ENCODE measurements at places on chromosomes 11 and 22.

- peak; percentile 58 for DNase-seq
Measured at GRCh38 chr11:62705413-62705812, 1.8 kb downstream of the BSCL2 start.

DNA sequence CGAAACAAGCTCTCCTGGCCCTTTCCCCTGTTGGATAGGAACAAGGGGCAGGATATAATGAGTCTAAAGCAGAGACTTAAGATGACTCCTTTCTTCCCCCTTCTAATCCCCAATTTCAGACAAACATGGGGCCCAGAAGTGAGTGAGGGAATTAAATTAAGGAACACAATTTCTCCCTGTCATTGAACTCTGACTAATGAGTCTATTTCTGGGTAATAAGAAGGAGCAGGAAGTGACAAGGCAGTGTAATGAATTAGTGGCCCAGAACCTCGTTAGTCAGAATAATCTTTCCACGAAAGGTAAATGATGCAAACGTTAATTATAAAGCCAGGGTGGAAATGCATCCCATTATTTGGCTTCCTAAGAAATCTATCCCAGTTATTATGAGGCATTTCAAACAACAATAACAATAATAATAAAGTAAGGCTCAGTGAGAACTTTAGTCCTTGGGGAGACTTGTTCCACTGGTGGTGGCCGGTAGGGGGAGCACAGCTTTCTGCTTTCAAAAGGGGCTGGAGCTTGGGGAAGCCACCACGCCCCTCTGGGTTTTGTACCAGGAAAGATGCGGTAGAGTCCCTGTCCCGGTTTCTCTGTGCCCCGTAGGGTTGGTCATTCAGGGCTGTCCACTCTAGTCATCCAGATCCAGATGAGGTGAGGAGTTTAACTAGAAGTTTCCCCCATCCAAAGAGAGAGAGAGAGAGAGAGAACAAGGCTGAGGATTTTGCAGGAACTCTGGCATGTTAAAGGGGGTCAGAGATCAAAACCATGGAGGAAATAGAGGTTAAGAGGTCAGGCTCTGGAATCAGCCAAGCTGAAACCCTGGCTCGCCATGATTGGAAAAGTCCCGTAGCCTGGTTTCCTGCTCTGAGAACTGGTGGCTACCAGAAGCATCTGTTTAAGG is 298.3 kb downstream of the NTM start:
- no peak for DNase-seq

- no peak for DNase-seq
Measured at GRCh38 chr22:44269117-44269498, 43.6 kb downstream of the SHISAL1 start.

DNA sequence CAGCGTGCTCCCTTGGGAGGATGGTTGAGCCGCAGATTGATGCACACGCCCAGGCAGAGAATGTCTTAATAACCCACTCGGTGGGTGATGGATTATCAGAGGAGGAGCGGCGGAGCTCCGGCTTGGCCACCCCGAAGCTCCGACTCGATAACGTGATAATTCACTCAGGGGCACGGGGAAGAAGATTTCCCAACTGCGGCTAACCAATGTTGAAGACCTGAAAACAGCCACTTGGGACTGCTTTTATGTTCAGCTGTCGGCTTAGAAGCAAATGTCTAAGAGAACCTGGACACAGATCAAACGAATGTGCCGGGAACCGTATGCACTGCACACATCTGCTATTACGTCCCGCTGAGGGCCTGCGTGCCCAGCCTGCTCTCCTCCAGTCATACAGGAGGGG is 206.8 kb upstream of the CADM1 start:
- DNase-seq: peak; percentile 67

- peak; percentile 23 for DNase-seq
Measured at GRCh38 chr11:125569915-125570621, 791 bp downstream of the EI24 start.

GRCh38 chr22:36192542-36192941 is 9.1 kb downstream of the APOL4 start:
- DNase-seq: no peak

GRCh38 chr11:87185228-87185627 is 147.5 kb downstream of the TMEM135 start:
- no peak for DNase-seq

GRCh38 chr11:2721210-2721916 is 21.6 kb upstream of the KCNQ1OT1 start:
- no peak for DNase-seq

- no peak for DNase-seq
Measured at GRCh38 chr11:31610544-31610943, 101.0 kb downstream of the ELP4 start.

DNA sequence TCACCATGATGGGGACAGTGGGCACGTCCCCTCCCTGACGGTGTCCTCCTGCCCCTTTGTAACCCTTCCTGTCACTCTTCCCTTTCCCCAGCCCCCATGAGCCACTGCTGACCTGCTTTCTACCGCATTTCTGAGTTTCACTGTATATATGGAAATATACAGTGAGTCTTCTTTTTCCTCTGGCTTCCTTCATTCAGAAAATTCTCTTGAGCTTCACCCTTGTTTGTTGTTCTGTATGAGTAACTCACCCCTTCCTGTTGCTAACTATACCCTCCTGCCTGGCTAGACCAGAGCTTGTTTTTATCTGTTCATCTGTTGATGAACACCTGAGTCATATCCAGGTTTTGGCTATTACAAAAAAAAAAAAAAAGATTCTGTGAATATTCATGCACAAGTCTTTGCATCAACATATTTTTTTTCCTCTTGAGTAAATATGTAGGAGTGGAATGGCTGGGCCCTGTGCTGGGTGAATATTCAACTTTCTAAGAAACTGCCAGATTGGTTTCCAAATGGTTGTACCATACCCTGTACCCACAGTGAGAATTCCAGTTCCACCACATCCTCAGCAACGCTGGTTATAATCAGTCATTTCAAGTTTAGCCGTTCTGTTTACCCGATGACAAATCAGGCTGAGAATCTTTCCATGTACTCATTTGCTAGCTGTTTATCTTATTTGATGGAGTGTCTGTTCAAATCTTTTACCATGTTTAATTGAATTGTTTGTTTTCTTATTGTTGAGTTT is 62.0 kb downstream of the IGF2 start:
- DNase-seq: peak; percentile 70

- DNase-seq: no peak
Measured at GRCh38 chr11:128735935-128736605, 42.2 kb downstream of the FLI1 start.

GRCh38 chr11:103902994-103903393 is 133.4 kb upstream of the DDI1 start:
- no peak for DNase-seq

- no peak for DNase-seq
Measured at GRCh38 chr22:19849835-19850762, 4.6 kb downstream of the GNB1L start.

GRCh38 chr22:43399338-43399979 is 12.4 kb upstream of the MPPED1 start:
- no peak for DNase-seq

GRCh38 chr11:96263238-96263763 is 79.7 kb downstream of the MAML2 start:
- DNase-seq: no peak

- no peak for DNase-seq
Measured at GRCh38 chr11:3986301-3986700, 108.3 kb upstream of the RRM1 start.

GRCh38 chr11:47940904-47941649 is 39.3 kb upstream of the PTPRJ start:
- no peak for DNase-seq

GRCh38 chr22:17540481-17540880 is 22.8 kb upstream of the SLC25A18 start:
- DNase-seq: no peak

GRCh38 chr11:65468874-65469333 is 29.9 kb upstream of the MALAT1 start:
- peak; percentile 23 for DNase-seq

DNA sequence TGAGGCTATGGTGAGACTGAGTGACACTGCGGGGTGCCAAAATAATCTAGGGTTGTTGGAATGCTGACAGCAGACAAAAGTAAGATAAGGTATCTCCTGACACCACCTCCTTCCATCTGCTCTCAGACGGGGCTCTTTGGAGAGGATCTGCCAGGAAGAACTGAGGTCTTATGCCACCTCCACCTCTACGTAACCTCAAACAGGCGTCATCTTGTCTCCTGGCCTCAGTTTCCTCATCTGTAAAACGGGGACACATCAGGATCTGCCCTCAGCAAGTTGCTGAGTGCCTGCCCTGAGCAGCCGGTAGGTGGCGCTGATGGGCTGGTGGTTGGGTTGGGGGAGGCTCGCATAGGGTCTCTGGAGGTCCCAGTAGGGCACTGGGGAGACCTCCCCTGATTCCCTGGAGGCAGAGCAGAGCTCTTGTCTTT is 1.7 kb upstream of the MYEOV start:
- DNase-seq: no peak

- peak; percentile 52 for DNase-seq
Measured at GRCh38 chr11:120985718-120986569, 38.0 kb upstream of the TBCEL start.

- DNase-seq: no peak
Measured at GRCh38 chr11:26620282-26621045, 48.4 kb upstream of the MUC15 start.

GRCh38 chr11:118909619-118910308 is 16.0 kb downstream of the BCL9L start:
- DNase-seq: no peak

GRCh38 chr11:109123816-109124787 is 297.9 kb upstream of the C11orf87 start:
- peak; percentile 45 for DNase-seq

GRCh38 chr11:113615098-113615497 is 91.0 kb downstream of the TMPRSS5 start:
- DNase-seq: no peak

- no peak for DNase-seq
Measured at GRCh38 chr11:108199446-108200321, 22.8 kb downstream of the NPAT start.

- DNase-seq: peak; percentile 38
Measured at GRCh38 chr11:122656631-122657101, 1.1 kb downstream of the UBASH3B start.

GRCh38 chr11:73423506-73423905 is 47.3 kb downstream of the RELT start:
- no peak for DNase-seq

- no peak for DNase-seq
Measured at GRCh38 chr11:12914400-12914912, 94.7 kb upstream of the RASSF10 start.

GRCh38 chr11:17219016-17219415 is 11.2 kb upstream of the PIK3C2A start:
- no peak for DNase-seq

GRCh38 chr11:75261902-75262361 is 21.4 kb downstream of the TPBGL start:
- no peak for DNase-seq

DNA sequence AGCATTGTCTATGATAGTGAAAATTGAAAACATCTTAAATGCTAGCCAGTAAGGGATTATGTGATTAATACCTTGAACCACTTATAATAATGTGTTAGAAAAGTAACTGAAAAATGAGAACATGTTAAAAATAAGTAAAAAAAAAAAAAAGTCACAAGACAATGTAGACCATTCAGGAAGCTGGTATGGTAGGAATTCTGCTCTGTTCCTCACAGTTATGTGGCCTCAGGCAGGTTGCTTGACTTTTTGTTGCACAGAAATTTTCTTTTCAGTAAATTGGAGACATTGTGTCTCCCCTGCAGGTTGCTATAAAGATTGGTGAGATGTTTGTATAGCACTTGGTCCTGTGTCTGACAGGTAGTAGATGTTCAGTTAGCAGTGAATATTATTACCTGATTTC is 17.3 kb upstream of the PLET1 start:
- DNase-seq: no peak

DNA sequence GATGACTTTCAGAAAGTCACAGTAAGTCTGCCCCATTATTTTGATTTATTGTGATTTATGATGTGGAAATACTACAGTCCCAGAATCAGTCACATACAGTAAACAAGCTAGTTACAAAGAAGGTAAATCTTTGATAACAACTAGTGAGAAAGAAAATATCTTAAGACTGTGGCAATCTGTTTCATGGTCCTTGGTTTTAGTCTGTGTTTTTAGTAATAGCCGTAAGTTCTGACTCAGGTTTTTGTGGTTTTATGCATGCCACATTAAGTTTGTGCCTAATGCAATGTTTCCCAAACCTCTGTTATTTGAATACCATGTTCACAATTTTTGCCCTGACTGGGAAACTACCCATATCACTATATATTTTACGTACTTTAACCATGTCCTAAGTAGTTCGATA is 6.7 kb downstream of the CEP295 start:
- DNase-seq: no peak

GRCh38 chr11:10809373-10810160 is 841 bp upstream of the EIF4G2 start:
- peak; percentile 45 for DNase-seq

DNA sequence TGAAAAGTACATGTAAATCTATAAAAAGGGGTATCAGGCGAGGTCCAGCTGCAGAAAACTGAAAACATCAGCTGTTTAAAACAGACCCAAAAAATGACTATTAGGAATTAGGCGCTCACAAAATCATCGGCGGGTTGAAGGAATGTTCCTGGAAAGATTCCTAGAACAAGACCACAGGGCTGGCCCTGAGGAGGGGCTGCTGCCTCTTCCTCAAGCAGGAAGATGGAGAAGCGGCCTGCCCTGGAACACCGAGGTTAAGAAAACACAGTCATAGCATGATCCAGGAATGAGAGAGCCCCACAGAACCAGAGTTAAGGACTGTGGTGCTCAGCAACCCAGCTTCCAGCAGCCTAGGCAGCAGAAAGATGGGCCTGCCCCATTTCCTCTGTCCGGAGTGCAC is 78.4 kb downstream of the C11orf91 start:
- no peak for DNase-seq

DNA sequence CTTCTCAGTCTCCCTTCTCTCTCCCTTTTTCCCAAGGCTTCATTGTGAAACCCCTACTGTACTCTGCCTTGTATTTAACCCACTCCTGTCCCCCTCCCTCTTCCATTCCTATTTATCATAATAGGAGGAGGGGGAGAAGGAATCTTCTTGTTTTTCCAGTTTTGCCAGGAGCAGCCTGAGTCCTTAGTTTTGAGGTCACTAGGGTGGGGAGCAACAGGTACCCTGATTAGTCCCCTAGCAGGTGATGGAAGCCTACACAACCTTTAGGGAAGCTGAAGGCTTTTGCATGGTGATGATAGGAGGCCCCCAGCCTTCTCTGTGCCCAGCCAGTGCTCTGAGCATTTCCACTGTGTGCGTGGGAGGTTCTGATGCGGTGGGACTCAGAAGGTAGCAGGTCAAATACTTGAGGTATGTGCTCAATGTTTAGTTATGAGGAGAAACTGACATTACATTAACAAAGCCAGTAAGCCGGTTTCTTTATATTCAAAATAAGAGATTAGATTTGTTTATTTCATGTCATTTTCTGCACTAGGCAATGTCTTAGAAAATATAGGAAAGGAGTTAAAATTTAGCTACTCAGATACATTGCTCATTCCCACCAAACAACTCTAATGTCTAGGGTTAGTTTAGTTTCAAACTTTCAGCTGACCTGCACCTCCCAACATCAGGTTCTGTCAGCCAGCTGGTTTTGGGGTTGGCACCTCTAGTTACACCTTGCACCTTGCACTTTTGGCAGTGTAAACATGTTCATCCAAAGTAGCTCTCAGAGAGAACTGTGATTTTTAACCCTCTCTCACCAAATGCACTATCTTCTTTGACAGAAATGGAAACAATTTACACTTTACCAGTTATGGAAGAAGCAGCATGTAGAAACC is 26.0 kb downstream of the PARVA start:
- DNase-seq: no peak

- DNase-seq: no peak
Measured at GRCh38 chr22:45007391-45008185, 2.2 kb downstream of the PHF21B start.

Measured in DMS79 treated with DMSO at 0.1 percent for 48 hours (cell line).